ENCODE measurements at places on chromosomes 11 and 22.

GRCh38 chr11:35930466-35930865 is 13.4 kb upstream of the LDLRAD3 start:
- DNase-seq: no peak

DNA sequence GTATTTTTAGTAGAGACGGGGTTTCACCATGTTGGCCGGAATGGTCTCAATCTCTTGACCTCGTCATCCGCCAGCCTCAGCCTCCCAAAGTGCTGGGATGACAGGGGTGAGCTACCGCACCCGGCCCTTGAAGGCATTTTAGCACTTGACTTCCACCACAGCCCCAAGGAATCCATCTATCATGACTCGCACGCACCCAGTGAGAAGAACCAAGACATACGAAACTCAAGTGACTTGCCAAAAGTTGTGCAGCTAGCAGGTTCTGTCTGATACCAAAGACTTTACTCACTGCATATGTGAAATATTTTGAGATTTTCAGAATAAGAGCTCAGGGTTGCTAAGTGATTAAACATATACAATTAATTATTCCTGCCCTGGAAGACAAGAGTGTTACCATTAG is 21.0 kb downstream of the FLI1 start:
- DNase-seq: no peak

GRCh38 chr11:123139206-123139605 is 55.8 kb downstream of the CLMP start:
- no peak for DNase-seq

- DNase-seq: no peak
These were observed 97.4 kb downstream of the ARL14EP start for GRCh38 chr11:30420233-30420787.

- DNase-seq: no peak
These were observed 1.8 kb upstream of the TMEM86A start for GRCh38 chr11:18696638-18697225.

GRCh38 chr22:32444068-32444467 is 20.2 kb downstream of the BPIFC start:
- DNase-seq: no peak

DNA sequence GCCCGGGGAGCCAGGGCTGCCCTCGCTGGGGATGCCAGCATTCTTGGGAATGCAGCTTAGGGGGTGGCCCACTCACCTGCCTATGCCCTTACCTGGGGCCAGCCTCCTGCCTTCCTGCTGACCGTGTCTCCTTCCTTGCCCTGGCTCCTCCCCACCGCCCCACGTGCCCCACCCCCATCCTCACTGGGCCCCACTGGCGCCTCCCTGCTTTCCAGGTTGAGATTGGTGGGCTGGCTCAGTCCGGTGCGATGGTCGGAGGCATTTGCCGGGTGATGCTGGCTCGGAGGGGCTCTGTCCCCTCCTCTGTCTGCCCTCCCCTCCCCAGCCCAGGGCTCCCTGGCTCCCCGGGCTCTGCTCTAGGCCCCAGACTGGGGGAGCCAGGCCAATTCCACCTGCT is 34.1 kb upstream of the GRAMD4 start:
- no peak for DNase-seq

DNA sequence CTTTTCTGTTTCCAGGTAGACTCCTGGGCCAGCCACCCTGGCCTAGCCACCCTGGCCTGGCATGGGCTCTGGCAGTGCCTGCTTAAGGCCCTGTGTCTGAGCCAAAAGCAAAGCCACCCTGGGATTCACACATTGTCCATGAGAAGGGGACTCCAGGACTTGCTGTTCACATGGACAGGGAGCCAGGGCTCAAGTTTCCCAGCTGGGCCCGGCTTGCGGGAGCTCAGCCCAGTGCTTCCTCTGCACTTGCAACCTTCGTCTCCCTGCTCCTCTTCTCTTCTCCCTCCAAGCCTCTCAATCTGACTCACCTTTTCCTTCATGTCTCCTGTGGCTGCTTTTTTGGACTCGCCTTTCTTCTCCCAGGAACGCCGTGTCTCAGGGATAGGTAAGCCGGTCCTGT is 130.3 kb downstream of the MICAL2 start:
- DNase-seq: no peak

DNA sequence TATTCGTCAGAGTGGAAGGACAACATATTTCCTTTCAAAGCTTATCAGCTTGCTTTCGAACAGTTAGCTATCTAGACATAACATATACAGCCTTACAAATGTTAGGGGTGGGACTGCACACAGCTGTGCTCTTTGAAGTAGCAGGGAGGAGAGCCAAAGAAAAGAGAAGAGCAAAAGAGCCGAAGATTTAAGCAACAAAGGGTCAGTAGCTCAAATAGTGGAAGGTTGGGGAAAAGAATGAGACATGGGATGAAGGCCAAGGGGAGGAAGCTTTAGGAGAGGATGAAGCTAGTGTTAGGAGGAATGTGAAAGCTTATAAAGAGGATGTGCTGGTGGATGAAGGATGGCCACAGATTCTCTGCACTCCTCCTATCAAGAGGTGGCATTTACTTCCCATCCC is 31.8 kb upstream of the IGSF22 start:
- DNase-seq: no peak

- DNase-seq: no peak
These were observed 24.8 kb downstream of the LARGE1 start for GRCh38 chr22:33895444-33895843.

GRCh38 chr11:130411223-130411622 is 17.2 kb downstream of the ADAMTS8 start:
- DNase-seq: no peak

DNA sequence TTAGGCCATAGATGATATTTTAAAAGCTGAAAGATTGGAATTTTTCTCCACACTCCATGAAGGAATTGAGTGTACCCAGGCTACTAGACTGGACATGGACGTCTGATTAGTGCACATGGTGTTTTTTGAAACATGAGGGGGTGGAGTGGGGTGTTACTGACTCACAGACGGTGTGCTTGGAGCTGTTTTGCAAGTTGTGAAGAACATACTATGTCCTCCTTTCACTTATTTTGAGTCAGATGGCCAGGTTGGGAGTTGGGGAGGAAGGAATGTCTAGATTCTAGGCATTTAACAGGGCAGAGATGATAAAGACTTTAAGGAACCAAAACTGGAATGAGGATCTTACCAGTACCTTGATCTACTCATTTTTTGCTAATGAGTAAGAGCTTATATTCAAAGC is 158.1 kb upstream of the MTNR1B start:
- no peak for DNase-seq

DNA sequence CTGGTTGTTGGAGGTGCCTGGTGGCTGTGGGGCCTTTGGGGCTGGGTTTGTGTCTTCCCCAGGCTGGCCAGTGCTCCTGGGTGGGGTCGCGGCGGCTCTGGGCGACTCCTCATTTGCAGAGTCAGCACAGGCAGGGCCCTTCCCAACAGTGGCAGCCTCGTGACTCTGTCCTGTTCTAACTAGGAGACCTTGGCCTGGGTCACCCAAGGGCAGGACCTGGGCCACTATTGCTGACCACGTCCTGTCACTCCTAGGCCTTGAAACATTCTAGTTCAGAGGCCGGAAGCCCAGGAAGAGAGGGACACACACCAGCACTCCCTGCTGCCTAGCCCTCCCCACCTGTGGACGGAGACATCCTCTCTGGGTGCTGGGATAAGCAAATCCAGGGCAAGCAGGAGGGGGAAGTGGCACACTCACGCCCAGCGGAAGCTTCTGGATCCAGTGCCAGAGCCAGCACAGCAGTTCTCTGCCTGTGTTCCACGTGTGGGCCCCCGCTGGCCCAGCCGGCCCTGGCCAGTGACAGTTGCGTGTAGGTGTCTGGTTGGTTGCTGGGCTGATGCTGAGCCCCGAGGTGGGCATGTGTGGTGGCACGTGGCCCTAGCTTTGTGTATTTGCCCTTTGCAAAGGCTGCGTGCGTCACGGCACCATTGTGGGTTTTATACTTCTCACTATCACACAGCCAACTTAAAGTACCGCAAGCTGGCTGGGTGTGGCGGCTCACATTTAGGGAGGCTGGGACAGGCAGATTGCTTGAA is 4.3 kb upstream of the CHID1 start:
- no peak for DNase-seq

DNA sequence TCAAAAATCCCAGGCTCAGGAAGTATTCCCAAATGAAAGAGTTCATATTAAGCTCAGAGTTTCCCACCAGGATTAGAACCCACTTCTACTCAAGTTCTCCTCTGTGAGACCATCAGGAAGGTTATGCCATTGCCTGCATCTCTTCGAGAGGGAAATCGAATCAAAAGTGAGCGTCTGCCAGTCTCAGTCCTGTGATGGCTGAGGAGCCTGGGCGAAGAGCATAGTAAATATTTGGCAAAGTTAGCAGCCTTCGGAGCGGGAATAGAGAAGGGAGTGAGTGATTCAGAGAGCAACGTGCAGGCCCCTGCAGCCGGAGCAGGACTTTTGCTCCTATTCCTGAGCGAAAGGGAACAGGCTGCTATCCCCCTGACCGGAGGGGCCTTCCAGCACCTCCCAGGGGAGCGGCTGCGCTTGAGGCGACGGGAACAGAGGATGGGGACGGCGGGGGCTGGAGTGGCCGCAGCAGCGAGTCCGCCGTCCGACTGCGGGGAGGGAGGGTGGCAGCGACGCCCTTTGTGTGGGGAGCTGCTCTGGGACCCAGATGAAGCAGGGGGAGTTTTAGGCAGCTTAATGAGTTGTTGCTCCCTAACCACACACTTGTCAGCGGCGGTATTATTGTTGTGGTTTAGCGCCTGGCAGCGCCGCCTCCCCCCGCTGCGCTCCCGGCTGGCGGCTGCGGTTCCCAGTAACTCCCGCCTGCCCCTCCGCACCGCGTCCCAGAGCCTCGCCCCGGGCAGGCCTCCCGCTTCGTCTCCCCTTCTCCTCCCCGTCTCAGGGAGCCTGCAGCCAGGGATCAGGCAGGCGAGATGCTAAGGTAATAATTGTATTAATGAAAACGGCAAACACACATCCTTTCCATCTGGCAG is 21.7 kb upstream of the NRGN start:
- DNase-seq: no peak

GRCh38 chr22:36056980-36057379 is 28.4 kb upstream of the RBFOX2 start:
- DNase-seq: no peak

- DNase-seq: no peak
These were observed 444.8 kb downstream of the SOX6 start for GRCh38 chr11:15911377-15912044.

GRCh38 chr11:45737056-45737455 is 67.9 kb upstream of the SLC35C1 start:
- no peak for DNase-seq

DNA sequence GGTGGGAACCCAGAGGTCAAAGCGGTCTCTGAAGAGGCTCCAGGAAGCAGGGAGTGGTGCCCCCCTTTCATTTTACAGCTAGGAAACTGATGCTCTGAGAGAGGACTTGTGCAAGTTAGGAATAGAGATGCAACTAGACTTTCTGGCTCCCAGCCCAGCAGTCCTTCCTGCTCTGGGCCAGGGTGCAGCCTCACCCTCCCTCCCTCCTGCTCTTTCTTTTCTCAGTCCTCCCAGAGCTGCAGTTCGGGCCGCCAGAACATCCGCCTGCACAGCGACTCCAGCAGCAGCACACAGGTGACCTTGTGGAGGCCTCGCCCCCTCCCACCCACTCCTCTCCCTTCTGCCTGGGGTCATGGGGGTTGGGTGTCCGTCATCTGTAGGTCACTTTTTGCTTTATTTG is 51.5 kb downstream of the LHFPL7 start:
- no peak for DNase-seq

DNA sequence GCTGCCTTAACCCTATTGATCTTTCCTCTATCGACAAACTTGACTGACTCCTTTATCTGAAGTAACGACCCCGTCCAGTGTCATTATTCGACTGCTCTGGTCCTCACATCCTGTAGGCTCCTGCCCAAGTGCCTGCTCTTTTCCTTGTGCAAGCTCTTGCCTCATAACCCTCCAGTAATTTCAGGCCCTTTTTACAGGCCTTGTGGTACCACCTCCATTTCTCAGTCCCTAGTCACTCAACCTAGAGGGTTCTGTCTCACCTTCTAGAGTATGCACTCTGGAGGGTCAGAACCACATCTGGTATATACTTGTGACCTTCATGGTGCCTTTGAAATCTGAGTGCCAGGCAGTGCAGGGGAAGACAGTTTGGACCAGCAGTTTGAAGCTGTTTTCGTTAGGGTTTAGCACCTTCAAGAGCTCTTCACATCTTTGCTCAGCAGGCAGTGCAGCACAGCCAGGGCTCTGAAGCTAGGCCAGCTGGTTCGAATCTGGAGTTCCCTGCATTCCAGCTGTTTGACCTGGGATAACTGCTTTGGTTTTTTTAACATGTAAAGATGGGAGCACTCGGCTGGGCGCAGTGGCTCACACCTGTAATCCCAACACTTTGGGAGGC is 11.2 kb downstream of the SNRPD3 start:
- DNase-seq: no peak

Measured in activated naive CD8-positive, alpha-beta T cell treated with anti-CD3 and anti-CD28 coated beads, Interleukin-2, amount 50 U/mL, for 16 hours (primary cell).